ENCODE measurements at places on chromosomes 5 and 9. TPM values are rescaled to one million over a fixed set of nuclear protein-coding genes. Genes with fewer than 3 reads are reported as not detected.

DNA sequence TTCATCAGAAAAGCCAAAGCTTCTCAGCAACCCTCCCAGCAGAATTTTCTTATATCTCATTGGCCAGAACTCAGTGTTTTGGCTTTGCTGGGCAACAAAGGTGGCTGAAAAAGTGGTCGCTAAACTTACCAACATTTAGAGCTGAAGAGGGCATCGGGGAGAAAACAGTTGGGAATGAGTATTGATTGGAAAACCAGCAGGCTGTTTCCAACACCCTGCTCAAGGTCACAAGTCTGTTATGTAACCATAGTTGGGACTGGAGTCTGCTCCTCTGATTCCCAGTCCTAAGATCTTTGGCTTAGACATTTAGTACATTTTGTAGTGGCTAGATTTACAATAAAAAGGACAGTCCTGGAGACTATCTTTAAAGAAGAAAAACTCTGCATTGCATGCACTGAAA is 17.1 kb downstream of the IL12B start:
- no peak for DNase-seq

GRCh38 chr9:105114318-105114717 is 130.1 kb upstream of the SLC44A1 start:
- DNase-seq = no peak

DNA sequence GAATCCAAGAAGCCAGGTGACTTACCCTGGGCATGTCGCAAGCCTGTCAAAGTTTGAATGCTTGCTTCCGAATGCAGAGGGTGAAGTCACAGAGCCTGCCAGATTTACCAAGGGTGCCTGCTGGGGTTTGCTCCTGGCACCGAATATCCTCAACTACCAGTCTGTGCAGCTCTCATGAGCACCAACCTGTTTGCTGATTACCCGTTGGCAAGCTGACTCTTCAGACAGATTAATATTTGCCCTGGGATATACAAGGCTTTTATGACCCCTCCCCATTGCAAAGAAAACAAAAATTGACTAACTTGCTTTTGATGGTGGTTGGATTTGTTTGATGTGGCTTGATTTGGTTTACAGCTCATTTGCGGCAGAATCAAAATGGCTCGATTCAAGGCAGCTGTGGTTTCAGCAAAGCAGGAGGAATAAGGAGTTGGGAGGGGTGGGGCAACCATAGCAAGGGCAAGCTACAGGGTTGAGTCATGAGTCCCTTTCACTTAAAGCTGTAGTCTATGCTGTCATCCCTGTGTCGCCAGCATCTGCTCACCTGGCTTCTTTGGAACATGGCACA is 82.3 kb upstream of the AGXT2 start:
- DNase-seq = no peak

The IFNB1 gene
- total RNA-seq = not detected

DNA sequence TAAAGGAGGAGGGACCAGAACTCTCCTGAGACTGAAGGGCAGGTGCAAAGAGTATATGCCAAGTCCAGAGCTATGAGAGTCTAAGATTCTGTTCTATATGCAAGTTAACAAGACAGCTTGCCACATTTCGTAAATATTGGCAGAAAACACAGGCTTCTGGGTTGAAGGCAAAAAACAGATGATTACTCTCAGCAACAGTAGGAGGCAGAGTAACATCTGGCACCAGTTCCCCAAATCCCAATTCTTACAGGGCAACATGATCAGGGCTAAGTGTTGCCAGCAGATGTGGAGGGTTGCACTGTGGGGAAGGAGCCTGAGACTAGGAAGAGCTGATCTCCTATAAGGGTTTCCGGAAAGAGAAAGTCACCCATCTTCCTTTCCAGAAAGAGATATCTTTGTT is 179.4 kb downstream of the PJA2 start:
- DNase-seq = no peak

DNA sequence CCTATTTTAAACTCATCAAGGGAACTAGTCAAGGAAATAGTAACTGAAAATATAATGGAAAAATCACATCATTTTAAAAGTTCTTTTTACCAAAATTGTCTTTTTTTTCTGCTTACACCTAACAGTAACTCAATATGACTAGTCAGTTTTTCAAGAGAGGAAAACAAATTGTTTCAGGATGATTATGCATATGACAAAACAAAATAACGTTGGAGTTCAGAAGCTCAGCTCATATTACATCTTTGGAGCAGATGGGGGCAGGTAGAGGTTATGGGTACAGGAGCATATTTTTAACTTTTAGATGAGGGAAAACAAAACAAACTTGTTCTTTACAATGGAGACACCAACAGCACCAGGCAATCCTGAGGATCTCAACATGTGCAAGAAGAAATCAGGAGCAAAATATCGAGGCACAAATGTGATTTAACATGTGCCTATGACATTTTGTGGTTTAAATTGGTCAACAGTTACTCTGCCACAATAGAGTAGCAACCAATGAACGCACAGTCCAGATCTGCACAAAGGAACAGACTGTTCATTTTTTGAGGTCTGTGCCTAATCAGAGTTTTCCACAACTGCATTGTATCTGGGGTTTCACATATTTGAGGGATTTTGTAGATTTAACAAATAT is 659.0 kb downstream of the ANXA1 start:
- no peak for DNase-seq

The HCN1 gene
- not detected for total RNA-seq

The RNF208 gene
- total RNA-seq = 0.22 TPM

The TIFAB gene
- total RNA-seq = not detected

The IL3 gene
- total RNA-seq = not detected

GRCh38 chr5:169404223-169404622 is 103.3 kb upstream of the SLIT3 start:
- DNase-seq = no peak

GRCh38 chr5:95063492-95063891 is 221.4 kb downstream of the MCTP1 start:
- no peak for DNase-seq

The PHF24 gene
- total RNA-seq = not detected

The HMGCR gene
- 54.9 TPM for total RNA-seq

GRCh38 chr5:174065528-174066197 is 20.2 kb downstream of the NSG2 start:
- DNase-seq = no peak

The SPATA31D1 gene
- total RNA-seq = not detected

GRCh38 chr5:88687373-88687911 is 195.5 kb downstream of the MEF2C start:
- DNase-seq = no peak

The CDKN2A gene
- 0.60 TPM for total RNA-seq

GRCh38 chr9:129696944-129697655 is 31.7 kb downstream of the PRRX2 start:
- DNase-seq = peak; percentile 34

- no peak for DNase-seq
Observed at GRCh38 chr9:115341426-115341825, 223.5 kb upstream of the TNC start.

The SLC6A19 gene
- total RNA-seq = not detected

DNA sequence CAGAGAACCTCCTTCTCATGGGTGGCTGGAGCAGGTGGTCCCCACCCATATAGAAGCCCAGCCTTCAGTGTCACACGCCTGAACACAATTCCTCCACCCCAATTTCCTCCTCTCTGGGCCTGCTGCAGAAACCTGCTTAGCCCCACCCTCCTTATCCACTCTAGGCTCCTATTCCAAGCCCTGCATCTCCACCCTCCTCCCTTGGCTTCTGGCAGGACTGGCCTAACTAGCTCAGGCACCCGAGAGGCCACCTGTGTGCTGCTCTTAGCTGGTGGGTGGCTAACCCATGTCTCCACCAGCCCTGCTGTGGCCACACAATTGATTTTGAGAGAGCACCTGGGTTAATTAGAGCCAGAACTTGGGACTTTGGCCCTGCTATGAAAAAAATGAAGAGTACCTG is 77.3 kb upstream of the ATP10B start:
- no peak for DNase-seq

The ECSCR gene
- 472 TPM for total RNA-seq

DNA sequence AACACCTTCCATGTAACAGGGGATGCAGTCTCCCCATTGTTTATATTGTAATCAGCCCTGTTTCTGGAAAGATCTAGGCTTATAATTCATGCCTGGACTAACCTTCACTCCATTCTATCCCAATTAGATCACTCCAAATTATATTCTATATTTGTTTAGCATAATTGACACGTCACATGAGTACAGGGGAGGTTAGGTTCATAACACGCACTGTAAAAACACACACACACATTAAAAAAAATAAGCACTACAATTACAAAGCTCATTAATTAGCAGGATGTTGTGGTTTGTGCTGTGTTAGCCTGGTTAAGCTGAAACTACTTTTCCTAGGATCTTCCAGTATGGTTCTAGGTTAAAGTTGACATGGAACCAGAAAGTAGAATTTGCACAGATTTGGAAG is 126.0 kb downstream of the MLLT3 start:
- DNase-seq = no peak

The BTNL3 gene
- total RNA-seq = not detected

DNA sequence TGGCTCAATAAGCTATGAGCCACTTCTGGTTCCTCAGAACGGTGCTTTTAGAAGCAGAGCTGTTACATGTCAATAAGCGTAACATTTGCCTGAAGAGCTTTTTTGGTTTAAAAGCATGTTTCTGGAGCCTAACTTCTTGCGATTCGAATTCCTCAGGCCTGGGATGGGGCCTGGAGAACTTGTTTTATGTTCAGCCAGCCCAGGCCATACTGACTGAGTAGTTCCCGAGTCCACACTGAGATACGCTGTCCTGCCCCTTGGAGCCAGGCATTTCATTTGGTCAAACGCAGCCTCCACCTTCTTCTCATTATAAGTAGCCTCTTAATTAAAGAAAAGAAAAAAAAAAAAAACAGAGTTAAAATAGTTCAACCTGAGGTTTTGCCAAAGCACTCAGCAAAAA is 260.6 kb upstream of the ANKRD55 start:
- DNase-seq = no peak

The GMCL2 gene
- total RNA-seq = not detected

The BRINP1 gene
- under 0.01 TPM for total RNA-seq

GRCh38 chr9:136534366-136534765 is 11.5 kb downstream of the NOTCH1 start:
- no peak for DNase-seq

DNA sequence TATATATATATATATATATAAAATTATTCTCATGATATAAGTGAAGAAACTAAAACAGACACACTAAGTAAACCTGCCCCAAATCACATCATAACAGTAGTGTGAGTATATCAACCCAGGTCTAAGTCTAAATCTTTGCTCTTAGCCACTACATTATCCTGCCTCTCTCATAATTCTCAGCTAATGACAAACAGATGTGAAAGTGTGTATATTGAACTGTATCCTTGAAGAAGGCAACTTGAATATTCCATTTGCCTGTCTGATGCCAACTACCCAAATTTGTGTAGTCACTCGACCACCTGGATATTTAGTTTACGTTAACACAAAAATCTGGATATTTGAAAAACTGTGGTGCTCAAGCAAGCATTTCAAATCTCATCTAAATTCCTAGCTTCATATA is 97.4 kb downstream of the PPP2R2B start:
- DNase-seq = no peak

The OTP gene
- not detected for total RNA-seq

GRCh38 chr5:86565197-86565789 is 52.4 kb upstream of the COX7C start:
- no peak for DNase-seq

DNA sequence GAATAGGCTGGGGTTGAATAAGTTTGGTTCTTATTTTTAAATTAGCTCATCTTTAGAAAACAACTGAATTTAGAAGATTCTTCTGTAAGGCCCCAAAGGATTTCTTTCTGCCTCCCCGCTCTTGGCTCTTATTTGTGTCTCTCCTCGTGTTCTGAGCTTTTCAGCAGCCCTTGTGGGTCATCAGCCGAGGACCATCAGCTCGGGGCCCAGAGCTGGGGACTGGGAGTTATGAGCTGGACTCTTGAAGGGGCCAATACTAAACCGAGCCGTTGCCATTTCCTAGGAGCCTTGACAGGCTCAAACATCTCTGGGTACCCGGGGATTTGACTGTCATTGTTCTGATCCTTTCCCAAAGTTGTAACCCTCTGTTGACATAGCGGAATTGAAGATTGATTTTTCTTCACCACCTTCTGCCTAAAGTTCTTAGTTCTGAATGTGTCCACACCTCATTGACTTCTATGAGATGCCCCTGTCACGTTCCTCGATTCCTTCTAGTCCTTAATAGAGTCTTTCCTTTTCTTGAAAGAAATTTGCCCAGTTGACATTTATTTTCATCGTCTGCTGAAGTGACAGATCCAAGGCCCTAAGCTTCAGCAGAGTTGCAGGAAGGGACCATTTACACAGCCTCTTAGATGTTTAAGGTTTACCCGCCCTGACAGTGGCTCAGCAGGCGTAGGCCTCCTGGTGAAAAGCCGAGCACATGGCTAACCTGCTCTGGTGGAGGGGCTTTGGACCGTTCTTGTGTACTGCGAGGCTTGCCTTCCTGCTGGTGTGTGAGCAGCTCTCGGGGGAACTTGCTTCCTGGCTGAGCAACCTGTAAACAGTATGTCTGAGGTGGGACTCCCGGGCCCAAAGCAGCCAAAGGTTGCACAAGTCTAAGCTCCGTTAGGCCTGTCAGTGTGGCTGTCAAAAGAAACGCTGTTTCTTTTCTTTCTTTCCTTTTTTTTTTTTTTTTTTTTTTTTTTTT is 24.0 kb downstream of the ABL1 start:
- no peak for DNase-seq

DNA sequence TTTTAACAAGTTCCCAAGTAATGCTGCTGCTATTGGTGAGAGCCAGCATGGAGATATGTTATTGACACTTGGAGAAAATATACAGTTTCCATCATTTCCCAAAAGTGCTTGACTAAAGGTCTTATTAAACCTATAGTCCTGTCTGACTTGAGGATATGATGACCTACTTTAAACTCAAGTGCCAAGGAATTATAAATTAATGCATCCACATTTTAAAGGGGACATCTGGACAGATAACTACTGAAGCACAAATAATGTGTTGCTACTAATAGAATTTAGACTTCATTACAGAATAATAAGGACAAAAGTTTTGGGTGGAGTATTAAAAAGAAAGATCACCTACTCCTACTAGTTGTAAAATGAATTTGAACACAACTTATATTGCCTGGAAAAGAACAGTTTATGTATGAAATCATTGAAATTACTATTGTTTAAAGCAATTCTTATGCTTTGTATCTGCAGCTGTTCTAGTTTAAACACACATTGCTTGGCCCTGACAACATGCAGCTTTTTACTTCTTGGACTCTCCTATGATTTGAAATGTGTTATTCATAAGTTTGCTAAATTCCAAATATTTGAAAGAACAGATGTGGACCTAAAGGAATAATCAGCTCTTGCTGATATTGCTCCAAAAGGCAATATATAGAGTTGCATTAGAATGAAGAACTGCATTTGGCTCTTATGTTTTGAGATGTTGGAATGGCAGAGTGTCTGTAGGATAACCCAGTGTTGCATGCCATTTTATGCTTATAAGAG is 73.4 kb downstream of the SGCD start:
- no peak for DNase-seq

All from lung microvascular endothelial cell (primary cell).